Hypothalamus (tissue), 51 donors: ENCODE measurements at places on chromosomes 5 and 9.

DNA sequence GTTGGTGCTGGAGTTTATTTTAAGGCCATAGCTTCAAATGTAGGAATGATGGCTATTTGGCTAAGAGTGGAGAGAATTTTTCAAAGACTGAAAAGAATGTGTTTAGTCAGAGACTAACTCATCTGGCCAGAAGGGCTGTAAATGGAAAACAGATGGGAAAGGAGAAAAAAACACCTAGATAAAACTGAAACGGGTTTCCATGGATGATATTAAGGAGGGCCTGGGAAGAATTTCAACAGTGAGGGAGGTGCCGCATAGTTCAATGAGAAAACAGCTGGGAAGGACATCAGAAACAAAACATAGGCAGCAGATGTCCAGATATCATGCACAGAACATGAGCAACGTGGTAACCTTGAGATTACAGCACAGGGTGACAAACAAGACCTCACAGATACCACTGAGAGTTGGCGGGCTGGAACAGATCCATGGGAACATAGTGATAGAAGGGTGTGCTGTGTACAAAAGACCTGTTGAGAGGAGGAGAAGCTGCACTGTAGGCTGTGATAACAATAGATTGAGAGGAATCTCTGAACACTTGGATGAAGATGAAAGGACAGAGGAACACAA is 31.2 kb upstream of the RAD23B start:
- no peak for DNase-seq

DNA sequence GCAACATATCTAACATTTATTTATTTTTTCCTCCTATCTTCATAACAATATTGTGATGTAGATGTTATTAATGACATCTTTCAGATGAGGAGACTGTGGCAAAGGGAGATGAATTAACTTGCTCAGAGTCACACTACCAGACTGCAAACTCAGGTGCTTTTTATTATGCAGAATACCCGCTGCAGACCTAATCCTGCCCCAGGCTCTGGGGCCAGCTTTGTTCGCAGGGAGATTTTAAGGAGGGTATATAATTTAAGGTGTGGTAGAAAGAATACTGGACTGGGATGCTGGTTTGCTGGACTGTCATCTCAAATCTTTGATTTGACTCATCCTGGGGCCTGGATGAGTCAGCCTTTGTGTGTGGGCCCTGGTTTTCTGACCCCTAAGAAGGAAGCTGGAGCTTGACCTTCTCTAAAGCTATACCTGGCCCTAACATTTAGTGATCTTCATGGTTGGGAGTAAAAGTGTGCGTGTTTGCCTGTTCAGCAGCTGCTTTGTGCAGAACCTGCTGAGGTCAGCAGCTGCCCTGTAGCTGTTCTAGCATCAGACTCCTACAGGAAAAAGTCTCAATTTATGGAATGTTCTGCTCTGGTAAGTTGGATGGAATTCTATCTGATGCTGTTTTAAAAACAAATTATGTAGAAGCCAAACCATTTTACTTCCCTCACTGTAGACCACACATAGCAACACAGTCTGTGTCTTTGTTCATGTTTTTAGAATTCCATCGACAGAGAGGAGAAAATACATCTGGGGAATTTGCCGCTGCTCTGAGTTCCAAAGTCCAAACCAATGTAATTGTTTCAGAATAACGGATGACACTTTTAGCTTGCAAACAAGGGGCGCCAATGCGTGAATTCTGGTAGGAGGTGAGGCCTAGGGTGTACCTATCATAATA is 4.5 kb downstream of the SLC36A1 start:
- no peak for DNase-seq

- DNase-seq = no peak
These were observed 242.2 kb downstream of the FER start for GRCh38 chr5:108989761-108990392.

DNA sequence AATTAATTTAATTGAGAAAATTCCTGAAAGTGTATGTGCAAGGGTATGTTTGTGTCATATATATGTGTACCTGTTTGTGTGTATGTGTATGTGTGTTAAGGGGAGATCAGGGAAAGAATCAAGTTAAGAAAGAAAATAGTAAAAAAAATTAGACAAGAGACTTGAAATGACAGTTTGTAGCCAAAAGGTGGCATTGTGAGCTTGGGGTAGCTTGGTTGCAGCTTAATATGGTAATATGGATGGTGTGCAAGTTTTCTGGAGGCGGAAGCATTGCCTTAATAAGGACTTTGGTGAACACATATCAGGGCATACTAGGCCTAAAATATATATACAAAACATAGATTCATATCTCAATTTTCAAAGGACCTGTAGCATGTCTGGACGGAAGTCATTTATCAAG is 129.9 kb downstream of the INSYN2B start:
- no peak for DNase-seq

DNA sequence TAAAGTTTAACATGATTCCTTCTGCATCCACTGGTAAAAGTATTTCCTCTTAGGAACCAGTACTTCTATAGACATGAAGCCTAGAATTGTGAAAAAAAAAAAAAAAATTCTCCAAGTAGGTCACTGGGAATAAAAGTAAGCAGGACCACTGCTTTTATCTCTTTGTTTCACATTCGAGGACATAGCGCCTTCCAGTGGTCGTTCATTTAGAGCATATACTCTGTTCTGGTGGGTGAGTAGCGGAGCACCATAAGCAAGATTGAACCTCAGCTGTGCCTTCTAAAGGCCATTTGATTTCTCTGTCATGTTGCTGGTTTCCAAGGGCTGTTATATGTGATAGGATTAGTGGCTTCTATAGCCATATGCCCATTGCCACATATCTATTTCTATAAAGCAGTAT is 393.1 kb downstream of the TMEM232 start:
- DNase-seq = no peak

- DNase-seq = no peak
These were observed 88.8 kb upstream of the EQTN start for GRCh38 chr9:27385606-27386322.

GRCh38 chr5:54150841-54151240 is 159.5 kb downstream of the ARL15 start:
- DNase-seq = no peak

GRCh38 chr9:75181750-75182149 is 93.4 kb downstream of the OSTF1 start:
- no peak for DNase-seq

DNA sequence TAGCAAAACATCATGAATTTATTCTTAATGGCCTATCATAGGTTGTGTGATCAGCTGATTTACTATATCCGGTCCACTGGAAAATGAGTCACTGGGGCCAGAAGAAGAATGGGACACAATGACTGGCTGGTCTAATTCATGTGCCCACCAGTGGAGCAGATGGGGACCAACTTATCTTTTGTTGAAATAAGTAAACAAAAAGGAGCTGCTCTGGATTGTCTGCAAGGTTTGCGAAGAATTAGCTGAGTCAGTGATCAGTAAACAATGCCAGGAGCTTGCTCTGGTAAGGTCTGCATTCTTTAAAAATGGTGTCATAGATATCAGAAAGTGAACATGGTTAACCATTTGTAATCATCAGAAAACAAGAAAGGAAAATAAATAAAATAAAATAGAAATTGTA is 128.0 kb downstream of the RASEF start:
- no peak for DNase-seq

GRCh38 chr9:18910435-18910834 is 122.6 kb downstream of the SAXO1 start:
- DNase-seq = no peak

DNA sequence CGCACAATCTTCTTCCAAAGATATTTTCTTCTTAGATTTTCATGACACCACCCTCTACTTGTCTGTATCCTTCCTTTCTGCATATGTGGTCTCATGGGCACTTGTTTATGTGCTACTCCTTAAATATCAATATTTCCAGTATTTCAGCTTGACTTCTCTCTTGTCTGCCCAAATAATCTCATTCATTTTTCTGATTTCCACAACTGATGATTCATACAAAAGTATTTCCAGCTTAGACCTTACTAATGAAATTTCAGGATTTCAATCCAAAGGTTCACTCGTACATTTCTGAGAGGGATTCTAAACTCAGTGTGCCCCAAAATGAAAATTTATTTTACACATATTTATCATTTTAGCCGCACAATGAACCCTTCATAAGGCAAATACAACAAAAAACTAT is 928.9 kb upstream of the C9orf72 start:
- DNase-seq = no peak

DNA sequence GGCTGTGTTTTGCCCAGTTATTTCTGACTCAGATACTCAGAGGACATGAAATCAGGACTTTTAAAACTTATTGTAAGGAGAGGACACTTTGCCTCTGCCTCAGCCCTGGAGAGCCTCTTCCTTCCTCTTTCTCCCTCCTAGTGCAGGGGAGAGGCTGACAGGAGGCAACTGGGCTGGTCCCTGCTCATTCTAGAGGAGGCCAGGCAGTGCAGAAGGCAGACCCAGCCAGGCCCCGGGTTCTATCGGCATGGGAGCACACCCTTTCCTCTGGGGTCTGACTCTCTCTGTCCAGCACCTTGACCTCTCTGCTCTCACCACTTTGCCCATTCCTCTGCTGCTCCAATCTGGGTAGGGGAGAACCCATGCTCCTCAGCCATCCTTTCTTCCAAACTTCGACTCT is 16.0 kb upstream of the SMIM32 start:
- DNase-seq = no peak

DNA sequence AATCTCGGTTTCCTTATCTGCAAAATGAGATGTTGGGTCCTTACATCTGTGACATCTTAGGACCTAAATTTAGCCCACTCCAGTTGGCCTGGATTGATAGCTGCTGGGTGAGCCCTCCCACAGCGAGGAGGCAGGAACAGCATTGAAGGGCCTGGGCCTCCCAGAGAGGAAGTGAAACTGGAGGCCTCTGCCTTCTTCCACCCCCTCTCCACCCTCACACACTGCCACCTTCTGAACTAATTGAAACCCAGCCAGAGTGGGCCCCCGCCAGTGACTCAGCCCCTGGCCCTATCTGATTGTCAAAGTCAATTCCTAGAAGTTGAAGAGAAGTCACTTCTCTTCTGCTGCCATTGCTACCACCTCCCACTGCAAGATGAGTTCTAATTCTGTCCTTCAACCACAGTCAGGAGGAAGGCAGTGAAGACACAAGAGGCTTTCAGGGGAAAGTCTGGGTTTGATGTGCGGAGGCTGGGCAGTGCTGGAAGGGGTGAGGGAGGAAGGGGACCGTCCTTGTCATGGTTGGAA is 55.2 kb upstream of the NEK6 start:
- no peak for DNase-seq

DNA sequence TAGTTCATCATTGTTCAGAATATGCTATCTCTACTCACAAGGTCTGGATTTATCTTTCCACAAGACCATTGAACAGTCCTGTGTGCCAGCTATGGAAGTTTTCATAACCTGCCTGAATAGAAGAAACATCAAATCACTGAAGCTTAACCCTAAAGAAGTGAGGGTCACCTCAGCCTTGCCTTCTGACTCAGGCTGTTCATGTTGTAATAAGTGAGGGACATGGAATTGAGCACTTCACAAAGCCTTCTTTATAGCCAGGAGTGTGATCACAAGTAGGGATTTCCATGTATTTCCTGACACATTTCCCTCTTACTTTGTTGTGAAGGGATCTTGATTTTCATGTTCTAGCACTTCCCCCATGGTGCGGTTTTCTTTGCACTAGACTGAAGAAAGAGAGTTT is 577.5 kb upstream of the WWC1 start:
- DNase-seq = no peak

- DNase-seq = no peak
These were observed 26.6 kb downstream of the PALM2AKAP2 start for GRCh38 chr9:109806506-109807115.

DNA sequence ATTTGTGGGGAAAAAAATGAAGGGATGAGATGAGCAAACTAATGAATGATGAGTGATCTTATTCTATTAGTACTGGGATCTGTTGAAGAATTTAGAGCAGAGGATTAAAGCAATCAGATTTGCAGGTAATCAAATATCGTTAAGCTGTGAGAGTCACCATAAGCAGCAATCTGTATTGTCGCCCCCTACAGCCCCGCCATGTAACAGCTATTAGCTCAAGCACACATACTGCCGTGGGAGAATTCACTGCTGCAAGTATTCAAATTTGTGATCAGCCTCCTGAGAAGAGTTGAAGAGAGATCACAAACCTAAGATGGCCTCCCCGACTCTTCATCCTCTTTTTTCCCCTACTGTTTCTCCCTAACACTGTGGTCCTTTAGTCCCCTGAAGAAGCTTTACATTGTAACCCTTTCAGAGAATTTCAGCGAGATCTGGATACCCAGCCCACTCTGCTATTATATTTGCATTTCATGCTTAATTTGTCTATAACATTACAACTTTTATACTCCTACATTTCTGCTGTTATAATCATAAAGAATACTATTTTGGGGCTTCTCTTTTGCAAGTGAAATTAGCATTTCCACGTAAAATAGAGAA is 28.5 kb upstream of the PHF24 start:
- DNase-seq = no peak

- DNase-seq = no peak
These were observed 30.2 kb upstream of the CCNG1 start for GRCh38 chr5:163407034-163407655.

DNA sequence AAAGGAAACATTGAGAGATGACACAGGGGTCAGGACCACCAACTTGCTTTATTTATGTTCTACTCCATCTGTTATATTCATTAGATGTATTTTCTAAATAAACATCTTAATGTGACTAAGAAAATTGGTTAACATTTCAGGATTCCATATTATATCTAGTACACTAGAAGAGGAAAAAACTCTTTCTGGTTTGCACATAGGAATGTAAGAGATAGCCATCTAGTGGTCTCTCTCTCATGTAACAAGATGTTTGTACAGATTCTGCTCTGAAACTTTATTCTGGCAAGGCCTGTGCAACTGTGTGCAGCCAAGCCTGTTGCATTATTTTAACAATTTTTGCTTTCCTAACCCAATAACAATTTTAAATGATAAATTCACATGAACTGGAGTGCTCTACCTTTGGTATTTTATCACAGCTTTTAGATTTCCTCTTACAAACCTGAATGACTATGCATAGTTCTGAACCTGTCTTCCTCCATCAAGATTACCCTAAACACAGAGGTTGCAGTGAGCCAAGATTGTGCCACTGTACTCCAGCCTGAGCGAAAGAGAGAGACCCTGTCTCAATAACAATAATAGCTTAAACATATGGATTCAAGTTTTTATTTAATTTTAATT is 148.2 kb downstream of the GIN1 start:
- no peak for DNase-seq

GRCh38 chr5:137037848-137038247 is 461.3 kb downstream of the SPOCK1 start:
- DNase-seq = no peak

DNA sequence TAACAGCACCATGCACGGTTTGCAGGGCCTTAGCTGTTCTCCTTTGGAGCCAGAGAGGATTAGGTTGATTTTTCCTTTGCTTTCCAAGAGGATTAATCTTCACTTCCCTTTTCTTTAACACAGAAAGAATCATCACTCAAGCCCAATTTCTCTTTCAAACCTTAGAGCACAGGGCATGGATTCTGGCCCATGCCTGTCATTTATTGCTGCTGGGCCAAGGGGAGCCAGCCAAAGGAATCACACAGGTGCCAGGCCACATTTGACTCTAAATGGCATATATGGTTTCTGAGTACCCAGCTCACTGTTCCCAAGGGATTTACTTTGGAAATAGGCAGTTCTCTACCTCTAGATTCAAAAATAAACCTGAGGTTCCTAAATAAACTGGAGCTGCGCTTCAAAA is 58.3 kb downstream of the FBXL7 start:
- DNase-seq = no peak
